ENCODE measurements at places on chromosomes 11 and 22.

DNA sequence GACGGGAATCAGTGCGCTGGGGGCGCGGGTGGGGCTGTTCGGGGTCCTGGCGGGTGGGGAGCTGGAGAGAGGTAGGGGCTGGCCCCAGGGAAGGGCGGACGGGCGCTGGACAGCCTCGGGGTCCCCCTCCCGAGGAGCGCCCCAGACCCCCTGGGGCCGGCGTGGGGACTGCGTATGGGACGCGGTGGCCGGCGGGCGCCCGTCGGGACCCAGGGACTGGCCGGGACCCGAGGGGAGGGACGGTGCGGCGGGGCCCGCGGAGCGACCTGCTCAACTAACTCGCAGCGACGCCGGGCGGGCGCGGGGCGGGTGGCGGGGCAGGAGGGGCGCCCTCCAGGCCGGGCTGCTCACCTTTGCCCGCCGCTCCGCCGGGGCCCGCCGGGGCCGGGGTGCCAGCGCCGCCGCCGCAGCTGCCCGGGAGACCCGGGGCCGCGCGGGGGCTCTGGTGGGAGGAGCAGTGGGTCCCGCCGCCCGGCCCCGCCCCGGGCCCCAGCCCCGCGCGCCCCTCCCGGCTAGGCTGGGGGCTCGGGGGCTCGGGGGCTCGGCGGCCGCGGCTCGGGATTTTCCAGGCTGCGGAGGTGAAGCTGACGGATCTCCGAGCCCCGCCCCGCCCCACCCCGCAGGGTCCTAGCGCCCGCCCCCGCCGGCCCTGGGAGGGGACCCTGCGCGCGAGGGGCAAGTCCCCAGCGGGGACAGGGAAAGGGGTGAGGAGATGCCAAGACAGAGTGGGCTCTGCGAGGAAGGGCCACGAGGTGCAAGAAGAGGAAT lies 12.3 kb downstream of the STARD10 start:
- DNase-seq, result peak; percentile 39

DNA sequence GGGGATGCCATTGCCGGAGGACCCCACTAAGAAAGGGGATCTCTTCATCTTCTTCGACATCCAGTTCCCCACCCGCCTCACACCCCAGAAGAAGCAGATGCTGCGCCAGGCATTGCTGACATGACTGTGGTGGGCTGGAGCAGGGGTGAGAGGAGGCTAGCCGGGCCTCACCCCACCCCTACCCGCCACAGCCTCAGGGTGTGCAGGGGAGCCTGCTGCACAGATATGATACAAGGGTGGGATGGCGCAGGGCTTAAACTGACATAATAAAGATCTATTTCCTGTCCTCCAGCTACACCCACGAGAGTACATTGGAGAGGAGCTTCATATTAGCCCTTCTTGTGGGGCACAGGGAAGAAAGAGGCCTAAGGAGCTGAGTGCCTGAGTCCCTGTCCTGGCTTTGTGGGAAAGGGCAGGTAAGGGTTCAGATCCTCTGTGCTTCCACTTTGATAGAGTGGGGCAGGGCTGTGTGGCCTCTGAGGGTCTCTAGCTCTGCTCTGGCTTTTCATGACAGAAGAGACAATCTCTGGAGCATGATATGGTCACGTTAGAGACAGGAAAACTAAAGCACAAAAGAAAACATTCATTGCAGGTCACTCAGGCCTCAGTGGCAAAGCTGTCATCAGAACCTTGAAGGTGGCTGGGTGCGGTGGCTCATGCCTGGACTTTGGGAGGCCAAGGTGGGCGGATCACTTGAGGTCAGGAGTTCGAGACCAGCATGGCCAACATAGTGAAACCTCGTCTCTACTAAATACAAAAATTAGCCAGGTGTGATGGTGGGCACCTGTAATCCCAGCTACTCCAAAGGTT lies 12.4 kb downstream of the UCP2 start:
- no peak for DNase-seq

GRCh38 chr22:23696326-23696851 lies 5.6 kb downstream of the RGL4 start:
- DNase-seq, result no peak

- no peak for DNase-seq
Observed at GRCh38 chr22:35493074-35493473, 47.6 kb upstream of the RASD2 start.

- peak; percentile 97 for DNase-seq
Observed at GRCh38 chr11:128497061-128497775, 90.1 kb downstream of the ETS1 start.

GRCh38 chr11:73308961-73309919 lies 1.2 kb downstream of the ARHGEF17 start:
- peak; percentile 97 for DNase-seq

GRCh38 chr11:134701564-134702165 lies 289.6 kb upstream of the B3GAT1 start:
- DNase-seq, result no peak

DNA sequence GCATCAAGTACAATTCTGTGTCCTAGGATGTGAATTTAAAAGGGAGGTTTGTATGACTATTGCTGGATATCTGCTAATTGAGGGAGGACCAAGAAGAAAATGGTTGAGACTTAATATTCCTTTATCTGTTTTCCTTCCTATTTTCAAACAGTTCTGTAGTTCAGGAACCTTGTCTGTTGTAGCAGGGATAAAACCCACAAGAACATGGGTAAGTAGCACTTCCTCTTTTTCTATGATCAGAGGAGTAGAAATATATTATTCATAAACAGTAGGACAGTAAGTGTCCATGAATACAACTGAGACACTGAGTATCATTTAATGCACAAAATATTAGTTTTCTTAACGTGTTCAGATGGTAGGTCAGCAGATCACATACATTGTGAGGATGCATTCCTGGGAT lies 7.6 kb downstream of the MS4A3 start:
- no peak for DNase-seq

- DNase-seq, result no peak
Observed at GRCh38 chr22:23060612-23061400, 9.5 kb upstream of the GNAZ start.

- no peak for DNase-seq
Observed at GRCh38 chr11:108726077-108726800, 61.4 kb downstream of the DDX10 start.

DNA sequence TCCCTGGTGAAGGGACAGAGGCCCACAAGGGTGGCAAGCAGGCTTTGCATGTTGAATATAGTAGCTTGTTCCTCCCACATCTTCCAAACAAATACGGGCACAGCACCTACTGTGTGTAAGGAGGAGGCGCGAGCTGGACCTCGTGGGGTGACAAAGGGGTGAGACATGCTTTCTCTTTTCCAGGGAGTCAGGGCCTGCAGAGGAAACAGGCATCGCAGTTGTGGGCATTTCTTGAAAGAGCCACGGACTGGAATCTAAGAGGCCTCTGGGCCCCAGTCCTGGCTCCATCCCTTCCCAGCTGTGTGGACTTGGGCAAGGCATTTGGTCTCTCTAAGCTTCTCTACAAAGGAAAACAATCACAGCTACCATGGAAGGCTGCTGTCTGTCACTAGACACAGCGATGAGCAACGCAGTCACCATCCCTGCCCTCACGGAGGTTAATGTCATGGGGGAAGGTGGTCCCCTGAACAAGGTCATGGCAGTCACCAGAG lies 13.0 kb upstream of the CDC42EP1 start:
- no peak for DNase-seq

- no peak for DNase-seq
Observed at GRCh38 chr11:96186806-96187205, 156.2 kb downstream of the MAML2 start.

DNA sequence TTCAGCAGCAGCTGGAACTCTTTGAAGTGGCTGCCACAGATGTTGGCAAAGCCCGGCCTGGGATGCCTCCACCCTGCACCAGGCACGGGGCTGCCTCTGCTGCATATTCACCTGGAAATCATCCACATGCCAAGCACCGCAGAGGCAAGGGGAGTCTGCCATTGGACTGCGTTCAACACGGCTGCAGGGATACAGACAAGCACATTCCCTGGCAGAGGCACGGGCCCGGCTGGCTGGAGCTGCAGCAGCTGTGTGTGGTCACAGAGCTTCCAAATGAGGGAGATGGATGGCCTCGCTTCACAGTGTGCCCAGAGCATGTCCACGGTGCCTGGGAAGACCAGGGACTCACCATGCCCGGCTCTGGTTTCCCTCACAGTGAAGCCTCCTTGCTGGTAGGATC lies 1378.9 kb downstream of the TBC1D22A start:
- no peak for DNase-seq

DNA sequence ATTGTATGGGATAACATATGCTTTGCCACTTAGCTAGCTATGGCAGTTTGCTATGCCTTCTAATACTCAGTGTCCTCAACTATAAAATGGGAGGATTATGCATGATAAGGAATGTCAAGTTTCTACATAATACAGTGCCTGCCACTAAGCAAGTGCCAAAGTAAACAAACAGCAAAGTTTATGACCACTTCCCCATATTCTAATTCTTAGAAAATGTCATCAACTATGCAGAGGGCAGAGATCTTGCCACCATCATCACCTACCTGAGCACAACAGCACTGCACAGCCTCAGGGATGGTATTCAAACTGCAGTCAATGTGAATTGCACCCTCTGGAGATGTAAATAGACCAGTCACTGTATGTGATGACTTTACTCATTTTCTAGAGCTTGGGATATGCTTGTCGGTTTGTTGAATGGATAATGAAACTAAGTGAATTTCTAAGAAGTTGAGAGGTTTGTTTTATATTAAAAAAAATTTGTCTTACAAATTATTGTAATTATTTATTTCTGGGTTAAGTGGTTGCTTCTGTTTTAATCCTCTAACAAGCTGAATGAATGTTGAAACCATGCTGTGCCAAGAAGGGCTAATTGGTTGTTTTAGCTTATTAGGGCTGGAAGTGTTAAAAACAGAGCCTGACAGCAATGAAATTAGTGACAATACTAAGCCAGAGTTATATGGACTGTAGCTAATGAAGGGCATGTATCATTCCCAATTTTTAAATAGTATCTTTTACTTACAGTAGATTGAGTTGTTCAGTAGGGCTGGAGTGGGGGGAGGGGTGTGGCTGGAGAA lies 398.4 kb downstream of the CNTN5 start:
- DNase-seq, result peak; percentile 73

GRCh38 chr22:17265649-17266248 lies 46.5 kb upstream of the ADA2 start:
- no peak for DNase-seq

GRCh38 chr11:44011797-44012196 lies 36.0 kb upstream of the ACCSL start:
- DNase-seq, result no peak

- peak; percentile 48 for DNase-seq
Observed at GRCh38 chr22:45318558-45319323, 9.0 kb downstream of the FAM118A start.

GRCh38 chr22:48054596-48054995 lies 1292.1 kb downstream of the TBC1D22A start:
- DNase-seq, result no peak

GRCh38 chr11:46275964-46276641 lies 1.4 kb upstream of the CREB3L1 start:
- no peak for DNase-seq

GRCh38 chr11:100930185-100930778 lies 199.3 kb downstream of the PGR start:
- peak; percentile 63 for DNase-seq

DNA sequence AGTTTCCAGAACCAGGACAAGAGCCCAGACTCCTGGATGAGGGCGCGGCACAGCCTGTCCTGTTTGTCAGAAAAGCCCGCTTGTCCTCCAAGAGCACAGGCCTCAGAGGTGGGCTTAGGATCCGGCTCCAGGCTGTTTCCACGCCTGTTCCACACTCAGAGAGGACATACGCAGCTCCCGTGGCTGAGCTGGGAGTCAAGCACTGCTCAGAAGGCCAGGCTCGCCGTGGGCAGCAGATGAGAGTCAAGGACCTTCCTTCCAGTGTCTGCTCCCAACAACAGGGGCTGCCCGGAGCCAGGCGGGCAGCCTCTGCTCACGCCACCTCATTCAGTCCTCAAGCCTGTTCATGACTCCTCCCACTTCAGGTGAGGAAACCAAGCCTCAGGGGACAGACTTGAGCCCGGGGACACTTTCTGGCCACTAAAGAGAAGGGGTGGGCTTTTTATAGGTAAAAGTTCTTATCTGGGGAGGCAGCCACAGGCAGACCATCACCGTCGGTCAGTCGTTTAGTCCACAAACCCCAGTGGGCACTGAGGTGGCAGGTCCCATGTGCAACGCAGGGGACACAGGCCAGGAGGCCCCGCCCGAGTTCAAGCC lies 3.8 kb downstream of the CYB5R3 start:
- DNase-seq, result no peak

- DNase-seq, result no peak
Observed at GRCh38 chr22:37906364-37907008, 389 bp downstream of the MICALL1 start.

DNA sequence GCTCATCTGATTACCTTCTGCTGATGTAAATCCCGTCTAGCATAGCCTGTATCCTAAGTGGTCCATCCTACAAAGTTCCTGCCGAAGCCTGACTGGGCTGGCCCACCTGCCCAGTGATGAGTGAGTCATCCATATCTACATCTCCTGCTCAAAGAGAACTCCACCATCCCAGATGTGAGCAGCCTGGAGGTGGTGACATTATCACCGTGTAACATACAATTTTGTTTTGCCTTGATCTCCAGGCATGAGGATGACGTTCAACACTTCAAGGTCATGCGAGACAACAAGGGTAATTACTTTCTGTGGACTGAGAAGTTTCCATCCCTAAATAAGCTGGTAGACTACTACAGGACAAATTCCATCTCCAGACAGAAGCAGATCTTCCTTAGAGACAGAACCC lies 5.6 kb downstream of the TMA7B start:
- DNase-seq, result no peak

DNA sequence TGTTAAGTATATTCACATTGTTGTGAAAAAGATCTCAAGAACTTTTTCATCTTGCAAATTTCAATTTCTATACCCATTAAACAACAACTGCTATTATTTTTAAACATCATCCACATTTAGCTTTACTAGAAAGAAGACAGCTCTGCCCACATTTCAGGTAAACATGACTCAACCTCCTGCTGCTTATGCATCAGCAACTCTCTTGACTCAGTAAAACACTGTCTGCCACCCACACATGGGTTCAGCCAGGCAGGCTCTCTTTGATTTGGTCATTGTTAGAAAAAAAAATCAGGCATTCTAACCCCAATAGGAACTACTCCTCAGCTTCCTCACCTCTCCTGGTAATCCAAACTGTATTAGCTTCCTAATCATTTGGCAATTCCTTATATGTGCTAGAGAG lies 5.1 kb upstream of the ENDOD1 start:
- peak; percentile 42 for DNase-seq

GRCh38 chr11:7020183-7020917 lies at the start of the genes NLRP14 and ZNF214:
NLRP14 (plus strand) TSS chr11:7020479; CDS start chr11:7038587, 18,108 bp downstream.
ZNF214 (minus strand) TSS chr11:7020346; CDS start chr11:7002835, 17,511 bp downstream.
- peak; percentile 98 for DNase-seq

DNA sequence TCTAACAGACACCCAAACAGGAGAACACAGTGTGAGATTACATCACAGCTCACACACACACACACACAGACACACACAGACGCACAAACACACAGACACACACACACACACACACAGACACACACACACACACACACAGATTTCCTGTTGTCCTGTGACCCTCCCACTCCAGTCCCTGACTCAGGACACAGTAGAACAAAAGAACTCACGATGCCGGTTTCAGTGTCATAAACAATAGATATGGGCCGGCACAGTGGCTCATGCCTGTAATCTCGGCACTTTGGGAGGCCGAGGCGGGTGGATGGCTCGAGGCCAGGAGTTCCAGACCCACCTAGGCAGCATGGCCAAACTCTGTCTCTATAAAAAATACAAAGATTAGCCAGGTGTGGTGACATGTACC lies 13.8 kb upstream of the KAT5 start:
- no peak for DNase-seq

GRCh38 chr11:19718951-19719350 lies 6.3 kb downstream of the NAV2 start:
- no peak for DNase-seq

Measured in mesendoderm (in vitro differentiated cells).